Cortex of kidney (tissue), 1 donor: ENCODE measurements at places on chromosomes 6 and 20.

- DNase-seq = no peak
Measured at GRCh38 chr20:57540890-57541580, 16.1 kb upstream of the CTCFL start.

DNA sequence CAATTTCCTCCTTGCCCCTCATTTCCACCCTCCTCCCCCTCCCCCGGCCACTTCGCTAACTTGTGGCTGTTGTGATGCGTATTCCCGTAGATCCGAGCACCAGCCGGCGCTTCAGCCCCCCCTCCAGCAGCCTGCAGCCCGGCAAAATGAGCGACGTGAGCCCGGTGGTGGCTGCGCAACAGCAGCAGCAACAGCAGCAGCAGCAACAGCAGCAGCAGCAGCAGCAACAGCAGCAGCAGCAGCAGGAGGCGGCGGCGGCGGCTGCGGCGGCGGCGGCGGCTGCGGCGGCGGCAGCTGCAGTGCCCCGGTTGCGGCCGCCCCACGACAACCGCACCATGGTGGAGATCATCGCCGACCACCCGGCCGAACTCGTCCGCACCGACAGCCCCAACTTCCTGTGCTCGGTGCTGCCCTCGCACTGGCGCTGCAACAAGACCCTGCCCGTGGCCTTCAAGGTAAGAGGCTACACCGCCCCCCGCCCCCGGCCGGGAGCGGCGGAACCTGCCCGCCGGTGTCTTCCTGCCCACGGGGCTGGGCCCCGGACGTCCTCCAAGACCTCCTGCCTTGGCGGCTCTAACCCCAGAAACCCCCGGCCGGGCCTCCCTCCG is 44.9 kb upstream of the SUPT3H start:
- no peak for DNase-seq

GRCh38 chr6:33854572-33855030 is 50.8 kb upstream of the MLN start:
- no peak for DNase-seq

GRCh38 chr6:138241381-138241780 is 23.1 kb upstream of the PBOV1 start:
- DNase-seq = no peak

GRCh38 chr20:31473331-31474096 is 1.4 kb downstream of the DEFB124 start:
- DNase-seq = no peak

- no peak for DNase-seq
Measured at GRCh38 chr6:142796571-142796970, 148.4 kb downstream of the HIVEP2 start.

DNA sequence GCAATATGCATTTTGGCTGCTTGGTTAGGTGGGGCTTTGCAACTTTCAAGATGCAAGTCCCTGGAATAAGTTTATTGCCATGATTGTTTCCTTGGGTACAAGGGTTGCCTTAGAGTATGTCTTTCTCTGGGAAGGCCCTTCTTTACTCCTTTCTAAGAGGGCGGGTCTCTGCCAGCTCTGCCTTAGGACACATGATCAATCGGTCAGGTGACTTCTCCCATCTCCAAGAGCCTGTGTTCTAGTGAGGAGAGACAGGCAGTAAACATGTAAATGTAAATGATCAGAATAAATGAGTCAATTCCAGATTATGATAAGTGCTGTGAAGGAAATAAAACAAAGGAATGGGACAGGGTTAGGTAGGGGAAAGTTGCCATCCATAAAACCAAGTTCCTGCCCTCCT is 43.2 kb upstream of the BCAS1 start:
- no peak for DNase-seq

DNA sequence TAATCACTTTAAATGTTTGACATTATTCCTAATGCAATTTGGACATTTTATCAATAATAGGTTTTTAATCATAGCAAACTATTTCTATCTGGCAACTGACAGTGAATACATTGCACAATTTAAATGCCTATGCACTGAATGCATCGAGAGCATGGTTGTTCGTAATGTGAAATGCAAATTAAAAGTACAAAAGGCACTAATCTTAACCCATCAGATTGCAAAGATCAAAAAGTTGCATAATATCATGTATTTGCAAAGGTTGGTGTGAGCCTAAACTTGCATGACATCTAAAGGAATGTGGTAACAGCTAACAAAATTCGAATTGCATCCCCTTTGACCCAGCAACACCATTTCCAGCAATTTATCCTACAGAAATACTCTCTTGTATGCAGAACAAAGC is 469.9 kb upstream of the IRAK1BP1 start:
- DNase-seq = no peak

DNA sequence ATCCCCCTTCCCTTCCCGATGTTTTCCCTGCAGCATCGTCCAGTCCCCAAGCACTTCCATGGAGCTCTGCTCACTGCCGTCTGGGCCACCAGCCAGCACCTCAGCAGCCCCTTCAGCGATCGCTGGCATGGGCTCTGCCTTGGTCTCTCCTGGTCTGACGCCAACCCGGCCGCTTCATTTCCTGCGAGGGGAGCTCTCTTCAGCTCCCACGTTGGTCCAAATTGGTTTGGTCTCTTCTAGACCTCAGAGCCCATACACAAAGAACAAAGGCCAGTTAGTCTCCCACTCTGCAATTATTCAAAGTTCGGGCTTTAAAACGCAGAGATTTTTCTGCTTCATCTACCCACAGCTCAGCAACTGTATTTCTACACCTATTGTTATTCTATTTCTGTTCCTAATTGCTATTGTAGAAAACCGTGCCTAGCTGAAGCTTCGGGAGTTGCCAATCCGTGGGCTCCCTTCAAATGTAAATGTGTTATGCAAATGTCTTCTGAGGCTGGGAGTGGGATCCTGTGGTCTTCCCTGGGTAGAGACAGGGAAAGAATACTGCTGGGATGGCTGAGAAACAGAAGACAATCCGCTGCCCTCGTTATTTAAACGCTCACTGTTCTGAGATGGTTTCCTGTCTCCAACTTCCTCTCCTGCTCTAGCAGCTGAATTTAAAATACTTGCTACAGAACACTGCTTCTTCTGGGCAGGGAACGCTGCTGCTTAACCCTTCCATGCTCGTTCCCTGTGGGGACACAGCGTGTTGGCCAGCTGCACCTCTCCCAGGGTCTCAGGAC is 154.2 kb upstream of the QKI start:
- DNase-seq = no peak

GRCh38 chr6:168403370-168404005 is 37.5 kb upstream of the SMOC2 start:
- DNase-seq = no peak

DNA sequence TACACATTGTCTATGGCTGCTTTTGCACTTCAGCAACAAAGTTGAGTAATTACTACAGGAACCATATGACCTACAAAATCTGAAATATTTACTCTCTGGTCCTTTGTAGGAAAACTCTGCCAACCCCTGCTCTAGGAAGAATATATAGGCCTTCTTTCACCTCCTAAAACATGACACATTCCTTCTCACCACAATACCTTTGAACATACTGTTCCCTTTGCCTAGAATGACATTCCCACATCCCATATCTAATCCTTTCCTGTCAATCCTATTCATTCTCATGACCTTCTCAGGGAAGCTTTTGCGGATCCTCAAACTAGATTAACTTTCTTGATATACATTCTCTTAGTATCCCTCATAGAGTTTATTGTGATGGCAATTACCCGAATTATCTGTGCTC is 18.0 kb upstream of the NCOA6 start:
- no peak for DNase-seq

- no peak for DNase-seq
Measured at GRCh38 chr6:156111913-156112312, 656.3 kb upstream of the NOX3 start.

DNA sequence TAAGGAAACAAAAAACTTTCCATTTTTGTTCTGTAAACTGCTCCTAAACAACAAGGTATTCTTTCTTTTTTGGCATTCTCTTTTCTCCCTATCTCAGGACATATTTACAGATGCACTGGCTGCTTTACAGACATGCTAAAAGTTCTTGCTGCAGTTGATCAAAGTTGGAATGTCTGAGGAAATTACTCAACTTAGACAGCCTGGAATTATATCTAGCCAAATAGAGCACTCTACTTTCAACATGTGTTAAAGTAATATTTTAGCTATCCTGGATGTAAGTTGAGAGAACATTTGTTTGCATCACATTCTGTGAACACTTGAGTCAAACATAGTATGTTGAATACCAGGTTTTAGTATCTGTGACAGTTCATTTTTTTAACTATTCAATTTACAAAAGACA is 24.8 kb downstream of the TASP1 start:
- no peak for DNase-seq

GRCh38 chr6:56004426-56004825 is 129.0 kb upstream of the BMP5 start:
- DNase-seq = no peak

- DNase-seq = no peak
Measured at GRCh38 chr6:88665131-88665530, 298.3 kb downstream of the RNGTT start.

DNA sequence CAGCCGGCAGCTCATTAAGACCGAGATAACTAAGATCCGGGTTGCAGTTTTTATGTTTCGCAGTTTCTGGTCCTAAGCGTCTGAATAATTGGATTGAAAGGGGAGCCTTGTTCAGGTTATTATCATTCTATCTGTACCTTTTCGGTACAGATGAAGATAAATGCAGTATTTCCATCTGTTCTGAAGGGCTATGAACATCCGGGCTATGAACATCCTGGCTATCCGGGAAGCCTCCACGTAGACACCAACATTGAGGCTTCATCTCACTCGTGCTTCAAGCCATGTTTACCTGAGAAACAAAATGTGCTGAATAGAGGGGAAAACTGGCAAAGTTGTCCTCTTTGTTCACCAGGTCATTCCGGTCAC is 399 bp upstream of the REPS1 start:
- DNase-seq = no peak

- no peak for DNase-seq
Measured at GRCh38 chr20:39309458-39309857, 347.3 kb downstream of the DHX35 start.

- no peak for DNase-seq
Measured at GRCh38 chr6:42378536-42378935, 73.2 kb downstream of the TRERF1 start.
